ENCODE measurements at places on chromosomes 1 and 21.

DNA sequence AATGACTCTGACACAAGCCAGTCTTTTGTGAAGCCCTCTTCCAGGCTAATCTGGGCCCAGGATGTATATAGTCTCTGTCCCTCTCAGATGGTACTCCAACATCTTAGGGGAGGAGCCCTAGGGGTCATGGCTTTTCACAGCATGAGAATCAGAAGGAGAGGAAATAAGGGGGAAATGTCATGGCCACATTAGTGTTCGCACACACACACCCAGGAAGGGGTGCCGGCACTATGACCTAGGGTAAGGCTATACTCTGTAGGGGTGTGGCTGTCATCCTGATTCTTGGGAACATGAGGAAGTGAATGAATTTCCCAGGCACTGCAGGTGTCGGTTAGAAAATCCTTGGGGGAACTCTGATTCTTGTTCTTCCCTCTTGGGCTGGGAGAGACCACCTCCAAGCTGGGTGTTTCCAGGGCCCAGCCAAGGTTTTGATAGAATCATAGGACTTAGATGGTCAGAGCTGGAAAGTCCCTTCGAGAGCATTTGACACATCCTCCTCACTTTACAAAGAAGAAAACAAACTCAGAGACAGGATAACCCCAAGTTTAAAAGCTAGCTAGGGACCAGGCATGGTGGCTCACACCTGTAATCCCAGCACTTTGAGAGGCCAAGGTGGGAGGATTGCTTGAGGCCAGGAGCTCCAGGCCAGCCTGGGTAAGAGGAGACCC, 22.0 kb downstream of the GFI1 start:
- no peak for DNase-seq

DNA sequence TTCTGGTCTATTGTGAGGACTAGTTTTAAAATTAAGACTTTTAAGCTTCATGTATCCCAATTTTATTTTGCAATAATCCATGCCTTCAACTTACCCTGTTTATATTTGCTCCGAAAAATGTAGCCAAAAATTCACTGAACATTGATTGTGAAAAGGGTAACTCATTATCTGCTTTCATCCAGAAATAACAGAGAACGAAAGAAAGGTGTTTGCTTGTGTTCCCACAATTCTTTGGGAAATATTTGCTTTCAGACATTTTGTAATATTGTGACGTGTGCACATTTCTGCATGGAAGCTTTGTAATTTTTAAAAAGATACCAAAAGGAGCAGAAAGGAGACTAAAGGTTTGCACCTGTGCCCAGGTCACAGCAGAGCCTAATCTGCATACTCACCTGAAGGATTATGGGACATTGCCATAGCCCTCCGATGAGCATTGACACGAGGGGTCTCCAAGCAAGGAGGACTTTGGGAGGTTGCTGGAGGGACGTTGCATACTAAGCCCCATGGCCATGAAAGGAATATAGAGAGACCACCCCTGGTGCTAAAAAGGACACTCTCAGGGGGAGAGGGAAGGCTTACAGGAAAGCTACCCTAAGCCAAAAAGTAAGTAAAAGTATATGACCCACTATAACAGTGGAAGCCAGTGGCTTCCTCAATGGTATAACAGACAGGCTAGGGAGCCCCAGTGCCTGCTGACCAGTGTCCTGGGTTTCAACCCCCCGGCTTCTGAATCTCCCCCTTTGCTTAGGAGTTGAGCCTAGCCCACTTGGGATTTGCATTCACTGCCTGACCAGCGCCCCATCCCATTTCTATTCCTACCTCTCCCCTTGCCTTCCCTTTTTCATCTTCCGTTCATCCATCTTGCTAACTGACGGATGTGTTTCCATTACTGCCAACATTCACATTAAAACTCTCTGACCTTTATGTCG, 148.6 kb upstream of the ZC3H12A start:
- DNase-seq, result no peak

- peak; percentile 85 for DNase-seq
These were observed 60.5 kb upstream of the FBXO28 start for GRCh38 chr1:224053456-224053855.

DNA sequence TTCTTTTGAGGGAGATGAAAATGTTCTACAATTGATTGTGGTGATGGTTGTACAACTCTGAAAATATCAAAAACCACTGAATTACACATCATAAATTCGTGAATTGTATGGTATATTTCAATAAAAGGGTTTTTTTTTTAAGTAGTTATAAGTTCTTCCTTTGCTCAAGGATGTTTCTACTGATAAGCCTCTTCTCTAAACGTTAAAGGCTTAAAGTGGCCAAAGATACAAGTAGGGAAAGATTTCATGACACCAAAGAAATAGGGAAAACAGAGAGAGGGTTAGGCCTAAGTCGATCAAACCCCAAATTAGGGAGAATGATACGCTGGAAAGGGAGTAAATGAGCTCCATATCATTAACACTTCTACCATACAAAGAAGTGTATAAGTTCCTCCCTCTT, 4.1 kb downstream of the KDM5B start:
- DNase-seq, result no peak

Measured in dermis microvascular lymphatic vessel endothelial cell (primary cell).